NCI-H1105 (cell line): ENCODE measurements at places on chromosomes 7 and 10.

- no peak for DNase-seq
These were observed 89.1 kb downstream of the GALNT17 start for GRCh38 chr7:71221049-71221448.

GRCh38 chr10:114487815-114488536, 83.7 kb upstream of the AFAP1L2 start:
- no peak for DNase-seq

- peak; percentile 34 for DNase-seq
These were observed 393 bp downstream of the ZNF467 start for GRCh38 chr7:149772956-149773434.

GRCh38 chr7:3861386-3861785, 560.3 kb downstream of the SDK1 start:
- no peak for DNase-seq

DNA sequence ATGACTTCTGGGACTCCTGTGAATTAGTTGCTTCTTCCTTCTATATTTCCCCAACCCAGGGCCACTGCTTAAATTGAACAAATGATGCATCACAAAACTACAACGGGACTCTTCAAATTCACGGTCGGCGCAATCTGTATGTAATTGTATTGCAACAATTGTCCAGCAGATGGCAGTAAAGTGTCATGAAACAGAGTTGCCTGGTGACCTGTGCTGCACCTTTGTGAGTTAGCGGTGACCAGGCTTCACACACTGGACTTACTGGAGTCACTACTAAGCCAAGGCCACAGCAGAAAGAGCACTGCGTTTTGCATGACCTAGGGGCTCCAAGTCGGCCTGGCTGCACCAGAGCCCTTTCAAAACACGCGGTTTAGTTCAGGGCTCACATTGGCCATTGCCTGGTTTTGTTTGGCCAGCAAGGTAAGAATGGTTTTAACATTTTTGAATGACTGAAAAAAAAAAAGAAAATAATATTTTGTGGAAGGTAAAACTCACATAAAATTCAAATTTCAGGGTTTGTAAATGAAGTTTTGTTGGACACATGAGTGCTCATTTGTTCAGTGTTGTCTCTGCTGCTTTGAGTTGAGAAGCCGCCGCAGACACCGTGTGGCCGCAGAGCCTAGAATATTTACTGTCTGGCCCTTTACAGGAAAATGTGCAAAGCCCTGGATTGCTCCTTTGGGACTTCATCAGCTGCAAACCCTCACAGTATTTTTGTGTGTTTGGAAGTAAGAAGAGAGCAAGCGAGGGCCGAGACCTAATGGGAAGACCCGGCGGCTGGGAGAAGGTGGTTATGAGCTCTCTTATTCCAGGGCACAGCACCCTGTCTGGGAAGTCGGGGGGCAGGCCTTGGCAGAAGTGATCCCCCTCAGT, 23.2 kb upstream of the ZNF32 start:
- DNase-seq = no peak

GRCh38 chr10:33897291-33897752, 562.9 kb upstream of the NRP1 start:
- DNase-seq = peak; percentile 59
